ENCODE measurements at places on chromosomes 7 and 10.
A peak's percentile ranks its signal among the peaks of the same experiment; 100 is the strongest.

- no peak for DNase-seq
These were observed 269.0 kb upstream of the BMPER start for GRCh38 chr7:33636359-33636758.

GRCh38 chr10:46028584-46029460 lies 1.6 kb downstream of the NCOA4 start:
- no peak for DNase-seq

- DNase-seq = no peak
These were observed 158.6 kb upstream of the GLI3 start for GRCh38 chr7:42395607-42396006.

GRCh38 chr10:115706488-115707076 lies 566.4 kb downstream of the GFRA1 start:
- DNase-seq = no peak

GRCh38 chr7:77566421-77566820 lies 29.3 kb downstream of the PTPN12 start:
- DNase-seq = no peak

DNA sequence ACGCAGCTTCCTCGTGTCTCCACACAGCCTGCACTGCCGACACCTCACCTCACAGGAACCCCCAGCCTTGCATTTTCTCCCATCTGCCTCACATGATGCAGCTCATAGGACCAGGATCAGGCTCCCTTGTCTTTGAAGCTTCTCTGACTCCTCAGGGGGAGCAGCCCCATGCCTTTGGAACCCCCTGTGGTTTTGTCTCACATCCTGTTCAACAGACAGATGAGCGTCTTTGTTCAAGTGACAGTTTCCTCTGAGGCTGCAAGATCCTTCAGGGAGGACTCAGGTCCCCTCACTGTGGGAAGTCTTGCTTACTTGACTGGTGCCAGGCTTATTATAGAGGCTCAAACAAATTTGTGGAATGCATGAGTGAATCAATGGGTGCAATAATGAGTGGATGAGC lies 667.1 kb downstream of the INHBA start:
- DNase-seq = no peak

DNA sequence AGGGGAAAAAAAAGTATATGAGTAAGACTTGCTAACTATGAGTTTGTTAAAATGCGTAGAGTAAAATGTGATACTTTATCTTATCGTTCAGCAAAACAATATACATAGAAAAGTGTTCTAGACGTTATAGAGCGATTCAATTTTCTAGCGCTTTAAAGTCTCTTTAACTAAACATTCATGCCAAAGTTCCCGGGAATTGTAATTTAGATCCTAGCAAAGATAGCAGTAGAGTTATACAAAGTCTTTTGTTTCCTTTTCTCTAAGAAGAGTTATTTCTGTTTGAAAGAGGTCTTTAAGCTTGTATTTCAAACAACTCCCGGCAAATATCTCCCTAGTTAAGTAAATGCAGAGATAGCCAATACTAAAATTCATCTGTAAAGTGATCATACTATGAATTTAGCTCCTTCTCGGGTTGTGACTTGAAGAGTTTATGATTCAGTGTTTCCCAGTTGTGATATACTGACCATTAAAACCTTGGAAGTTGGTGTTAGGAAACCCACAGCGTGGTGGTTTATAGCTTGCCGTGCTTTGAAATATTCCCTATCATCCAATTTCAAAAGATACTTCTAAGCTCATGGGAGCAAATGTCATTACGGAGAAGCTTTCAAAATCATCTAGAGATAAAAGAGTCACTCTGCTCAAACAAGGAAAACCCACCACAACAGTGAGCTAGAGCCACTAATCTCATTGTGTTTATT lies 171.7 kb downstream of the CSTF2T start:
- DNase-seq = no peak

- no peak for DNase-seq
These were observed 94.3 kb downstream of the DLG5 start for GRCh38 chr10:77832238-77832637.

GRCh38 chr7:57177856-57178767 lies 45.9 kb upstream of the ZNF479 start:
- DNase-seq = no peak

- no peak for DNase-seq
These were observed 2.9 kb downstream of the CAV2 start for GRCh38 chr7:116502201-116503096.

GRCh38 chr10:128048819-128049210 lies 77.4 kb downstream of the MKI67 start:
- no peak for DNase-seq

GRCh38 chr10:30433730-30434272 lies at the start of gene MAP3K8:
MAP3K8 (plus strand) TSS chr10:30434184; CDS start chr10:30438939, 4,755 bp downstream.
- DNase-seq = peak; percentile 82

- no peak for DNase-seq
These were observed 32.4 kb downstream of the NKX6-2 start for GRCh38 chr10:132753596-132753995.

- no peak for DNase-seq
These were observed 34.0 kb upstream of the PRKAR1B start for GRCh38 chr7:761101-761500.

GRCh38 chr10:71287456-71287855 lies 31.6 kb upstream of the SLC29A3 start:
- no peak for DNase-seq

DNA sequence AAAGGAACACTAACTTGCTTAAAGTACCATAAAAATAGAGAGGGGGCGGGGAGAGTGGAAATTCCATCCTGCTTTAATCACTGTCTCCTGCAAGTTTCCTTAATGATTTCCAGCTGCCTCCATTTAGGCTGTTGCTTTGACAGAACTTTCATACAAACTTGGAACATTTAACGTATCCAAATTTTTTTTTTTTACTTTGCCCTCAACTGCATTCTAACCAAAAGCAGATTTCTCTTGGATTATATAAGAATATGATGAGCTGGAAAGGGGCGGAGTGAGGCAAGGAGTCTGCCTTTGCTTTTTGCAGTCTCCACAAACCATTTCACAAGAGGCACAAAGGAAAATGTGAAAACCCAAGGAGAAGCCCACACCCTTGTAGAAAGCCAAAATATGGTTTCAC lies 46.6 kb upstream of the COL1A2 start:
- no peak for DNase-seq

DNA sequence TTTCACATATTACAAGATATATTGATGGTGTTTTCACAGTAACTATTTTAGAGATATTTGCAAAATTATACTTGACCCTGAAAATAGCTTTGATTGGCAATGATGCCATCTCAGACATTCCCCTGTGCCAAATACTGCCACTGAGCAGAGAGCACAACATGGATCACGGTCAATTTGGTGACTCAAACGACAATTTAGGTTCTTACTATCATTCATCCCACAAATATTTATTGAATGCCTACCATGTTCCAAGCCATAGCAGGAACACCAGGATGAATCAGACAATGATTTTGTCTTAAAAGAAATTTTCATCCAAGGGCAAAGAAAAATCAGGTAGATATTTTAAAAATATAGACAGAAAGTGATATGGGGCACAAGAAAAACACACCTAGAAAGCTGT lies 153.2 kb upstream of the ADO start:
- DNase-seq = no peak

Measured in stimulated activated CD8-positive, alpha-beta memory T cell treated with anti-CD3 and anti-CD28 coated beads, Interleukin-2, amount 100 ng/mL, for 48 hours (primary cell).